ENCODE measurements at places on chromosomes 6 and 20.
A peak's percentile ranks its signal among the peaks of the same experiment; 100 is the strongest.

DNA sequence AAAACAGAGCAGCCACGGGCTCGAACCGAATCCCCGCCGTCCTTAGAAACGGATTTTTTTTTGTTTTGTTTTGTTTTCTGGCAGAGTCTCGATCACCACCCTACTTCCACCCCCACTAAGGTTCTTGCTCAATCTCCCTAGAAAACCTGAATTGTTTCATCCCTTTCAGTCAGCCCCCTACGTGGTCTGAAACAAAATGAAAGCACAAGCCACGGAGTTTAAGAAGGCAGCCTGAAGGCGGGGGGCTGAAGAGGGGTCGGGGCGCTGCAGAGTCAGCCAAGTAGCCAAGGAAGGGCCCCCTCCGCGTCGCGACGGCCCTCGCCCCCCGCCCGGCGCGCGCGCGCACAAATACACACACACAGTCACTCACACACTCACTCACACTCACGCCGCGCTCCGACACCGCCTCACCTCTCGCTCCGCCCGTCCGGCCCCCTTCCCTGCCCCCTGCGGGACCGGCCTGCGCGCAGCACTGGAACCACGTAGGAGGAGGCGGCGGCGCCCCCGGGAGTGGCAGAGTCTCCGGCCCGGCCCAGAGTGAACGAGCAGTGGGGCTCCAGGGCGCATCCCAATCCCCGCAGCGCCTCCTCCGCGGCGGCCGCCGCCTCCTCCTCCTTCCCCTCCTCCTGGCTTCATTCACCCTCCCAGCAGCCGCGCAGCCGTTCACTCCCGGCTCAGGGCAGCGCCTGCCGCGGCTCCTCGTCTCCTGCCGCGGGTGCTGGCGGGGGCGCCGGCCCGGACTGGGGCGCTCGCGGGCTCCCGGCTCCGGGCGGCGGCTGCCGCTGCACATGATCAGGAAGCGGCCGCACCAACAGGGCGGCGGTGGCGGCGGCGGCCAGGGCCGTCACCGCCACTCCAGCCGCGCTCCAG, 1.4 kb downstream of the ATXN1 start:
- DNase-seq = peak; percentile 47

DNA sequence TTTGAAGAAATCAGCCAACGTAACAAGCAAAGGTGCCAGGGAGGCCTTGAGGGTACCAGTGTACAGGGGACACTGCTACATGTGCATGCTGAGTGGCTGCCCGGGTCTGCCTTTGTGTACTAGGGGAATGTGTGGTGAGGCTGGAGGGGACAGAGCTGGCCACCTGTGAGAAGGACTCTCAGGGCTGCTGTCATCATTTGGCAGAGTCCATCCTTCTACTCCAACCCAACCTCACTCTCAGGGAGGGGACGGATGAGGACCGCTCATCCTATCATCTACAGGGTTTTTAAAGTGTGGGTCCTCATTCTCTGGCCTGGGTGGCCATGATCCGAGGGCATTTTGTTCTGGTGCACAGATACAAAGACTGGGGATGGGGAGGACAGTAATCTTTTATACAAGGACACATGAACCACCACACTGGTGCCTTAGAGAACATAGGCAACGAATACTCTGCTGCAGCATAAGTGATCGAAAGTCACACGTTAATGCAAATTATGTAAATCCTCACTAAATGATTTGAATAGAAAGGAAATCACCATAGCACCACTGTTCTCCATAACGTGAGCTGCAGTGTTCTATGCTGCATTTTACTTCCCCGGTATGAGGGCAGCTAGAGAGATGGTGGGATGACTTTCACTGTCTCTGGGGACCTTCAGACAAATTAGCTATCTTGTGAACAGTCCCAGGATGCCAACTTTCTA, 181.4 kb downstream of the GMPR start:
- DNase-seq = no peak

GRCh38 chr20:6439737-6440442, 317.1 kb upstream of the FERMT1 start:
- DNase-seq = no peak

GRCh38 chr20:49616154-49617007, 48.4 kb upstream of the PTGIS start:
- no peak for DNase-seq

DNA sequence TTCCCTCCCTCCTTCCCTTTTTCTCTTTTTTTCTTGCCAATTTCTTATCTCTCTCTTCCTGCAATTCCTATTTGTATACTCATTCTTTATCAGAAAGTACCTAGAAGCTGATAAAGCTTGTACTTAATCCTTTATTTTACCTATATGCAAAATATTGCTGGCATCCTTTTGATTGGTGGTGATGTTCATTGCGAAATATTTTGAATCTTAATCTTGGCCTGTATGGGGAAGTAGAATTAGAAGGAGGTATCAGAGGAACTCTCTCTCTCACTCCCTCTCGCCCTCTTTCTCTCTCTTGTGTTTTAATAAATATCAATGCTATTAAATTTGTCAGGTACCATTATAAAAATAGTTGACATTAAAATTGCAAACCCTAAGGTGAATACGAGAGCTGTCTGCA, 52.8 kb downstream of the UST start:
- DNase-seq = no peak

- DNase-seq = no peak
Measured at GRCh38 chr6:47165918-47166317, 123.8 kb upstream of the ADGRF1 start.

GRCh38 chr6:95243053-95243452, 334.3 kb upstream of the MANEA start:
- DNase-seq = peak; percentile 20

DNA sequence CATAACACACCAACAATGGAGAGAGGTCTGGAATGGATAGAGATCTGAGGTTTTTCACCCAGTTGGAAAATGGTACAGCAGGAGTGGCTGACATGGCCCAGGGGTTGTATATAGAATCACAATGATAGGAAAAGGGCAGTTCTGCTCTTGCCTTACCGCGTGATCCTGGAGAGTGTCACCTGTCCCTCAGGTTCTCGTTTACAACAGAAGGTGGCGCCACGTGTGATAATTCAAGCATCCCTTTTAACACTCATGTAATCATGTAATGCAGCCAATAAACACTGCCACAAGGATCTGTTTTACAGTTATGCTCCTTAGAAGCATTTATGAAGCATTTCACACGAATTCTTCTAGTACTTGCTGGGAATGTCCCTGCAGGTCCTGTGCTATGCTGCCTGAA, 12.9 kb upstream of the WFDC2 start:
- DNase-seq = no peak

DNA sequence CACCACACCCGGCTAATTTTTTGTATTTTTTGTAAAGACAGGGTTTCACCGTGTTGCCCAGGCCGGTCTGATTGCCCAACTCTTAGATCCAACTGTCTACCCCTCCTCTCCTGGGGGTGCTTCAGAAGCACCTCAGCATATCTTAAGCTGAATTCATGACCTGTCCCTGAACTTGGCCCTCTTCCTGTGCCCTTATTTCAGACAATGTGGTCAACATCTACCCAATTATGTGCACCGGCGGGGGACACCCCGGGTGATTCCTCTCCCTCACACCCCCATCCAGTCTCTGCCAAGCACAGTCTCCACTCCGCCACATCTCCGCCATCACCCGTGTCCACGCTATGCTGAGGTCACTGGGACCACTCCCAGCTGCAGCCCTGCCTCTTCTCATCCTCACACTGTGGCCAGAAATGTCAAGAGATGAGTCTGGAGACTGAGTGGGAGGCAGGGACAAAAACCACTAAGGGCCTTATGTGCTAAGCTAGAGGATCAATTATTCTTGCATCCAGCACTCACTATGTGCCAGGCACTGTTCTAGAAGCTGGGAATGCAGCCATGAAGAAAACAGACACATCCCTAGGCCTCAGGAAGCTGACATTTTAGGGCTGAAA, 111.9 kb downstream of the ARMC2 start:
- no peak for DNase-seq

- no peak for DNase-seq
Measured at GRCh38 chr20:23007886-23008655, 27.0 kb upstream of the SSTR4 start.

GRCh38 chr20:53001498-53002301, 29.5 kb downstream of the TSHZ2 start:
- no peak for DNase-seq

- DNase-seq = no peak
Measured at GRCh38 chr6:89208551-89208950, 8.6 kb downstream of the GABRR1 start.

DNA sequence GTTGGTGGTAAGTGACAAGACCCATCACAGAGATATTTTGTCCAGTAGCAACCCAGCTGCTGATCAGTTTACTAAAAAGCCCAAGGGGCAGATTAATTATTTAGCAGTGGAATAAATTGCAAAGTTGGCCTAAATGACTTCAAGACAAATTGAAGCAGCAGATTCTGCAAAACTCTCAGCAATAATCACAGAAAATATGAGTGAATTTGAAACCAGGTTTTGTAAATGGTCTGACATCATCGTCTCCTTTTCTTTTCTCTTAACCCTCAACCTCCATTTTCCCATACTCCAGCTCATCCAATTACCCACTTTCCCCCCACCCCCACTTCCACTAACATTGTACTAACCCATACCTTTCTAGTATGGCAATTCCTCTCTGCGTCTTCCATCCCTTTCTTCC, 11.3 kb upstream of the PTPRK start:
- no peak for DNase-seq

DNA sequence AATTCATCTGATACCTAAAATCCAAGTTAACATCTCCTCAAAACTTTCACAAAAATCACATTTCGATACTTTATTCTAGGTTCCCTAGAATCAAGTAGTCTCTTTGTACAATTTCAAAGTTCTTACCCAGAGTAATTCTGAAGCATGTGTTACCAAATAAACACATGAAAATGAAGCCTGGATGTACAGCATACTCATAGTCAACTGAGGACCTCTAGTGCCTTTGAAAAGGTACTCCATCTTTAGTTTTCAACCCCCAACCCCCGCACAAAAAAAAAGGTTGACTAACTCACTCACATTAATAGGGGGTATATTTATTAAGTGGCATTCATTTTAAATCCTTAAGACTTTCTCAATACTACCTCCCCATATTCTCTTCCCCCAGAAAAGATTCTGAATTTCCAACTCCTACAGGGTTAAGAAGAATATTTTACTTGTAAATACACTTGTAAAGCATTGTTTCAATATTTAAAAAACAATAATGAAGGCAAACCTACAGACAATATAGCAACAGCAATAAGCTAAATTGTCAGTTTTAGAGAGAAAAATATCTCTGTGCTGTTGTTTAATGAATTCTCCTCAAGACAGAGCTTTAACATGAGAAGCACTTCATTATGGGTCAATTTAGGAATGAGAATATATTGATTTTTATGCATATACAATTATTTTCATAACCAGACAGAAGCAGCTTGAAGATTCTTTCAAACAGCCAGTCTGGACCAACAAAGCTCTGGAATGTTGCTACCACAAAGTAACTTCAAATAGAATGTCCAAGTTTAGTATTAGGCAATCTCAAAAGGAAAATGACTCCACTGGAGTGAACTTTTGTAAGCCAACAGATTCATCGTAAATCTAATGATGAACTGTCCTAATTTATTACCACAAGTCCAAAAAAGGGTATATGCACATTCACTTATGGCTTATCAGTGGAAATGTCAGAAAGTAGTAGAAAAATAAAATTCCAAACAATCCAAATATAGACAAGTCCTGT, 3.3 kb downstream of the PLN start:
- no peak for DNase-seq

- no peak for DNase-seq
Measured at GRCh38 chr20:52179331-52180179, 12.0 kb downstream of the ZFP64 start.

- DNase-seq = peak; percentile 84
Measured at GRCh38 chr20:53857723-53858236, 212.6 kb downstream of the BCAS1 start.

- DNase-seq = no peak
Measured at GRCh38 chr6:118659513-118660217, 8.3 kb upstream of the CEP85L start.

GRCh38 chr6:115594891-115595290, 465.8 kb downstream of the FRK start:
- no peak for DNase-seq

GRCh38 chr20:57445298-57445697, 54.1 kb downstream of the RBM38 start:
- no peak for DNase-seq

- DNase-seq = no peak
Measured at GRCh38 chr20:23668477-23668951, 20.3 kb downstream of the CST4 start.

- DNase-seq = no peak
Measured at GRCh38 chr6:5506597-5506996, 245.3 kb downstream of the FARS2 start.

DNA sequence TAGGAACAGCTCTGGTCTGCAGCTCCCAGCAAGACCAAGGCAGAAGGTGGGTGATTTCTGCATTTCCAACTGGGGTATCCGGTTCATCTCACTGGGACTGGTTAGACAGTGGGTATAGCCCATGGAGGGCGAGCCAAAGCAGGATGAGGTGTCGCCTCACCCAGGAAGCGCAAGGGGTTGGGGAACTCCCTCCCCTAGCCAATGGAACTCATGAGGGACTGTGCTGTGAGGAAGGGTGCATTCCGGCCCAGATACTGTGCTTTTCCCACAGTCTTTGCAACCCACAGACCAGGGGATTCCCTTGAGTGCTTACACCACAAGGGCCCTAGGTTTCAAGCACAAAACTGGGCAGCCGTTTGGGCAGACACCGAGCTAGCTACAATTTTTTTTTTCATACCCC, 21.8 kb downstream of the HDDC2 start:
- DNase-seq = no peak

- DNase-seq = no peak
Measured at GRCh38 chr6:43943099-43943766, 173.2 kb downstream of the VEGFA start.

GRCh38 chr6:149147938-149148718, 169.4 kb upstream of the TAB2 start:
- no peak for DNase-seq

DNA sequence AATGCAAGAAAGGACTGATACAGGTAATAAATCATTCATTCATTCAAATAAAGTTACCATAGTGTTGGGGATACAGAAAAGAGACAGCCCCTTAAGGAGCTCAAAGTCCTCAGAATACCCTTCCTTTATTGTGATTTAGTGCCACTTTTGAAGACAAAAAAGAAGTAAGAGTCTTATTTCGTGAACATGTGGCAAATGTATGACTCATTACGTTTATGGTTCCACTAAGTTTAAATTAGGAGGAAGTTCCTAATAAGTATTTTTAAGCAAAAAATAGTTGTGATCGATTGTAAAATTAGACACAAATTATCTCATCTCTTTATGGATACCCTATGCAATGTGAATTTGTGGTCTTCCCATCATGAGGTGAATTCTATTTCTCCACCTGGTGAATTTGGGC, 38.5 kb upstream of the GCLC start:
- no peak for DNase-seq

DNA sequence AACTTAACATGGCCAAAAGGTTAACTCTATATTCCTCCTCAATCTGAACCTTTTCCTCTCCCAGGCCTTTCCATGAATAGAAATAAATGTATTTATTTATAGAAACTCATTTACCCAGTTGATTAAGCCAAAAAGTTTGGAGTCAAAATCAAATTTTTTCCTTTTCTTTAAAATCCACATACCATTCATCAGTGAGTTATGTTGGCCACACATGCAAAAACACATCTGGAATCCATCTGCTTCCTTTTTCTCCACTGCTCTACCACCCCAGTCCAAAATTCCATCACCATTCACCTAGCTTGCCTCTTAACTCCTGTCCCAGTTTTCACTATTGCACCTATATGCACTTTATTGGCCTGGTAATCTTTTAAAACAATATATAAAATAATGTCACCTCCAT, 62.4 kb upstream of the TMEM200A start:
- no peak for DNase-seq

- no peak for DNase-seq
Measured at GRCh38 chr6:170505306-170505705, 47.8 kb downstream of the PSMB1 start.
